ENCODE measurements at places on chromosomes 3 and 15.
A peak's percentile ranks its signal among the peaks of the same experiment; 100 is the strongest.

DNA sequence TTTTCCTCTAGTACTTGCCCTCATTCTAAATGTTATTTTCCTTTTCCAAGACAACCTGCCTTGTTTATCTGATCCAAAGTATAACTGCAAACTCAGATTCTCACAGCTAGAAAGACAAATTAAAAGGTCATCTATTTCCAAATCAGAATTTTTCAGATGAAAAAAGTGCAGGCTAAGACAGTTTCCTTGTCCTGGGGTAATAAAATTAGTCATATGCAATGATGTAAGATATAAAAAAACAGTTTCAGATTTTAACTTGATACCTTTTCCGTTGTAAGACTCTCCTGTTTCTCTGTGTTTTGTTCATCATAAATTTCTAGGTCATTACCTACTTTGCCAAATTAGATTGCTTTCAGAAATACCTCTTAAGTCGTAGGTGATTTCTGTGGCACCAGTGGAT lies 238.4 kb upstream of the PEX5L start:
- no peak for DNase-seq

GRCh38 chr3:113590983-113591382 lies 58.6 kb downstream of the SIDT1 start:
- DNase-seq, result no peak

DNA sequence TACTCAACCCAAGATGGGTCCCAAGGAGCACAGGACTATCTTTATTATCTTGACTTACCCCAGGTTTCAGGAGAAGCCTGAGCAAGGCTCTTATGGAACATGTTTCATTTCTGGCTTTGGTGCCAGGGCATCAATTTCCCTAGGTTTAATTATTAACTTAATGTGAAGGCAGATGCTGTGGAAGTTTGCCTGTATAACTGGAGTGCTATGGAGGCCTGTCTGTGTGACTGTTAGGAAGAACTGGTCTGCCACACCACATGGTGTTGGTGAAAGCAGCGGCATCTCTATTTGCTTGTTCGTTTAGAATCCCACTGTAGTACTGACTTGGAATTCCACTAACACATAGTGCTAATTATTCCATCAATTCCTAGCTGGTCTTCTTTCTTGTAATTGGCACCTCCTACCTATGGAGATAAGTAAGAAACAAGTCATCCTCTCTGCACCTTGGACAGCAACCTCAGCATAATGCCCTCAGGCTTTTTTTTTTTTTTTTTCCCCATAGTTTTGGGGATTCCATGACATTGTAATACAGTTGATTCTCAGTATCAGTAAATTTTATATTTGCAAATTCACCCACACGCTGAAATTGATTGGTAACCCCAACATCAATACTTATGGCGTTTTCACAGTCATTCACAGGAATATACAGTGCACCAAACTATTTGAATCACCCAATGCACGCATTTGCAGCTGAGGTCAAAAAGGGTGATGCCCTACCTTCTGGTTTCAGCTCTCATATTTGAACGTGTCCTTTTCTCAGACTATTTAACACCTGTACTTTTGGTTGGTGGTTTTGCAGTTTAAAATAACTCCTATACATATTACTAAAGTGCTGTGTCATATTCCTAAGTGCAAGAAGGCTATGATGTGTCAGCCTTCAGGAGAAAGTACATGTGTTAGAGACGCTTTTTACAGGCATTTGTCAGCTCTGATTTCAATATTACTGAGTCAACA lies 772.8 kb upstream of the LMCD1 start:
- no peak for DNase-seq

DNA sequence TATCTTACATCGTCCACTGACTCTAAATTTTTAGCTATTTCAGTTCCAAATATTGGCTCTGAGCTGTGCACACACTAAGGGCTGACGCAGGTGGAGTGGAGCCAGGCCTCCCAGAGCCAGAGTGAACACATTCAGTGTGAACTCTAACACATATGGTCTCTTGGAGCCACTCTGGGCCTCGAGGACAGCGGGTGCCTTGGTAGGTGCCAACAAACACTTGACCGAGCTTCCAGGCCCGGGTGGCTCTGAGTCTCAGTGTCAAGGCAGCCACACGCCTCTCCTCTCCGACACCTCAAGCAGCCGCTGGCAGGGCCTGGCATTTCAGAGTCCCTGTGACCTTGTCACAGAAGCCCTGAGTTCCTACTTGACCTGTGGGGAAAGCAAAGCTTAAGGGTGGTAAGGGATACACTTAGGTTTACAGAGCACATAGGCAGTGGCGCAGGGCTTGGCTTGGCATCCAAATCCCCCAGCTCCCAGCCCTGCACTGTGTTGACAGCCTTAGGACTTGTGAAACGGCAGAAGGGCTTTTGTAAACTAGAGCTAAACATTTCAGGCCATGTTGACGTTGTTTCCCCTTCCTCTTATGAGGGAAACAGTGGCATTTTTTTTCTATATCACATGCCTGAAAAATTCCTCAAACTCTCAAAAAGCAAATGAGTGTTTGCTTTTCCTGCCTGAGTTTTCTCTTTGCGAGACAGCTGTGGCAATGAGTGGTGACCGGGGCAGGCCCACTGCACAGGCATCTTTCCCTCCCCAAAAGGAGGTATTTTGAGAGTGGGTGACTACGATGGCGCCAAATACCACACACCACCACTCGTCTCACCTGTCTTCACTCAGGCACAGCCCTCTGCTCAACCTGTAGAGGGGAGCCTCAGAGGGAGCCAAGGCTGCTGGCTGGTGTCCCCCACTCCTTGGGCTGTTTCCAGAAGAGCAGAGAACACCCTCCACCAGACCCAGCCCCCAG lies 60.8 kb downstream of the DAPK2 start:
- no peak for DNase-seq

- peak; percentile 16 for DNase-seq
These were observed 46.2 kb downstream of the TBL1XR1 start for GRCh38 chr3:177150970-177151627.

DNA sequence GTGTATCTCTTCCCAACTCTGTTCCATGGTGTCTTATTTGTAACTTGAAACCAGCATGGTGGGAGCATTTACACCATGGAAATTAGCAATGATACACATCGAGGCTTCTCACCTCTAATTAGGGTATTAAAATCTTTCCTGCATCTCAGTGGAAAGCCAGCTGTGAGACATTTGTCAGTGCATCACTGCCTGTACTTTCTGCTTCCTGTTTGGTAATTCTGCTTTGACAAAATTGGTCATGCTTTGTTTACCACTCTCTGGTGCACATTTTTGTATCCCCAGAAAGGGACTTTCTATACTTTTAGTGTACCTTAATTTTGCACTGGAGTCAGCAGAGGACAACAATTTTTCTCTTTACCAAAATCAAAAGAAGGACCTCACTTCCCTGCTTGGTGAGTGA lies 402.1 kb downstream of the PDCD6IP start:
- DNase-seq, result no peak

DNA sequence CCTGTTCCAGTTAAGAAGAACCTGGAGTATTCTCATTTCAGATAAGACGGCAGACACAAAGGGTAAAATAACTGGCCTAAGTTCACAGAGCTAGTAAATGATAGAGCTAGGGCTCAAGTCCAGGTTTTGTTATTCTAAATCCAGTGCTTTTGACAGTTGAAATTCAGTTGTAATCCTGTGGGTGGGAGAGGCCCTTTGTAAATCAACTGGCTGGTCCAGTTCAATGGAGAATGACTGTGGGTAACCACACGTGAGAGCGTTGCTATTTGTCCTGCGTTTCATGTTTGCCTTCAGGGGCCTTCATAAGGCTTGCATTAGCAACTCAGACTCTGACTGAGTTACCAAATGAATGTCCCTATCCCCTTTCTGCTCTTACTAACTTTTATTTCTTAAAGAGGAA lies 24.2 kb upstream of the CD96 start:
- no peak for DNase-seq

- DNase-seq, result no peak
These were observed 108.8 kb upstream of the HACD2 start for GRCh38 chr3:123693584-123694190.

DNA sequence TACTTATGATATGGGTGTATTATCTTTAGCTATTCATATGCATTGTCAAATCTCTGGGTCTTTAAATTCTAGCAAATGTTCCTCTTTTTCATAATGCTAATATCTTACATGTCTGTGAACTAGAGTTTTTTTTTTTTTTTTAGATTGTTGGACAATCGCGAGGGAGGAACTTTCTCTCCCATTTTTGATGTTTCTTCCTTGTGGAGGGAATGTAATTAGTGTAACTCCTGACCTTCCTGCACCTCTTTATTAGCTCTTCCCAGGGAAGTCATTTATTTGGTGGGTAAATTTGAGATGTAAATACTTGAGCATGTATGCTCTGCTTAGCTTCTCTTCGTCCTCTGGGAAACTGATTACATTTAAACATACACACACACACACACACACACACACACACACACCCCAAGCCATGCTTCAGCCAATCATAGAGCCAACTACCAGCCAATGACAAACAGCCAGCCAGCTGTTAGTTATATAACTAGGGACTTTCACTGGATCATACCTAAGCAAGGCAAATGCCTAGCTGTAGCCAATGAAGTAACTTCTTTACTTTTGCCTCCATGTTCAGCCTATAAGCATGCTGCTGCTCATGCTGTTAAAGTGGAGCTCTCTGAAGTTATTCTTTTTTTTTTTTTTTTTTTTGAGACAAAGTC lies 8.3 kb upstream of the USP8 start:
- DNase-seq, result no peak

- no peak for DNase-seq
These were observed 3.9 kb upstream of the TLE3 start for GRCh38 chr15:70101459-70102113.

DNA sequence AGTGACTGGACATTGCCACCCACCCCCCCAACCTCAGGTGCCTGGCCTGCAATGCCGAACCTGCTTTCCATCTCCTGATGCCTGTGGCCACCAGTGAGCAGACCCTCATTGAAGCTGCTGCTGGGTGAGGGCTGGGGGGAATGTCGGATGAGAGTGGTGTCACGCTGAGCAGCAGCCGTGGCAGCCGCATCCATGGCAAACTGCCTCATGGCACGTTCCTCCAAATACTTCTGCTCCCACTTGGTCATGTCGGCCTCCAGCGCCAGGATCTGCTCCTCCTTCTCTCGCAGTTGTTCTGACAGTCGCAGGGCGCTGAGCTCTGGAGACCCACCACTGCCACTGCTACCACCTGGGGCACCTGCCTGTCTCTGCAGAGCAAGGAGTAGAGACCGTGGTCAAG lies 14.2 kb downstream of the AMOTL2 start:
- no peak for DNase-seq
